ENCODE measurements at places on chromosomes 1 and 21.

GRCh38 chr1:84286071-84286470, 15.4 kb upstream of the SAMD13 start:
- no peaks in the 10 kb centered on the region for H3K36me3 ChIP-seq
- no peak for DNase-seq
- H3K4me3 ChIP-seq: no peak overlapping the region
- no peak overlapping the region for H3K27ac ChIP-seq
- no peaks in the 10 kb centered on the region for H3K27me3 ChIP-seq

DNA sequence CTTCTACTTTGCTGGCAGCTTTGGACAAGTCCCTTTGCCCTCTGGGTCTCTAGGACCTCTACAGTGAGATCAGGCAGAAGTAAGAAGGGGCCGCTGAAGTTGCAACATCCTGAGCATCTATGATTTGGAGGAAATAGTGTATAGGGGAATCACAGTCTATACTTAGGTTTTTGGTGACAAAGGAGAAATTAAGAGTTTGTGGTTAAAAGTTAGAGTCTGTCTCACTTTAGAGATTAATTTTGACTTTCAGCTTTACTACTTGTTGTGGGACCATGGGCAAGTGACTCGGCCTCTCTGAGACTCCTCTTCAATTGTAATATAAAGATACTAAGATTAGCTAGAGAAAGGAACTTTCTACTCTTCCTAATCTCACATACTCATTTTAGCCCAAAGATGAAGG, 33.1 kb upstream of the LMX1A start:
- no peaks in the 10 kb centered on the region for H3K36me3 ChIP-seq
- no peak overlapping the region for H3K4me3 ChIP-seq
- no peak overlapping the region for H3K27ac ChIP-seq
- no peaks in the 10 kb centered on the region for H3K27me3 ChIP-seq

- no peaks in the 10 kb centered on the region for H3K27me3 ChIP-seq
- H3K27ac ChIP-seq: no peak overlapping the region
- peaks cover 18% of the 10 kb centered on the region for H3K36me3 ChIP-seq
- H3K4me1 ChIP-seq: no peaks in the 10 kb centered on the region
Measured at GRCh38 chr1:202439308-202439707, 90.8 kb downstream of the PPP1R12B start.

- DNase-seq: no peak
- H3K4me3 ChIP-seq: peak overlapping the region; percentile 93
- H3K27ac ChIP-seq: peak overlapping the region; percentile 89
- H3K4me1 ChIP-seq: peaks cover 7% of the 10 kb centered on the region
- H3K27me3 ChIP-seq: no peaks in the 10 kb centered on the region
Measured at GRCh38 chr21:17612023-17612564, 607 bp downstream of the BTG3 start.

DNA sequence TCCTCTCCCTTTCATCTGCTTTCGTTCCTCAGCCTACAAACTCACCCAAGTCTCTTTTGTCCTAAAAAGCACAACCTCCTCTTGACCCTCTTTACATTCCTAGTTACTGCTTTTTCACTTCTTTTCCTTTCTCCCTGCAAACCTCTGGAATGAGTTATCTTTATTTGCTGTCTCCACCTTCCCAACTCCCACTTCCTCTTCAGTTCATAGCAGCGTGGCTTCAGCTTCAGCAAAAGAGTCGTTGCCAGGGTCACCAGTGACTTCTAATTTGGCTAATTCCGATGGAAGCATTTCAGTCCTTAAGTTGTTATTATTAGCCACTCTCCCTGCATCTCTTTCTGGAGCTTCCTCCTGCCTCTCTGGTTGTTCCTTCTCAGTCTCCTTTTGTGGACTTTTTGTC, 6.2 kb upstream of the TMEM54 start:
- no peak overlapping the region for H3K4me3 ChIP-seq
- no peaks in the 10 kb centered on the region for H3K27me3 ChIP-seq
- H3K27ac ChIP-seq: no peak overlapping the region

DNA sequence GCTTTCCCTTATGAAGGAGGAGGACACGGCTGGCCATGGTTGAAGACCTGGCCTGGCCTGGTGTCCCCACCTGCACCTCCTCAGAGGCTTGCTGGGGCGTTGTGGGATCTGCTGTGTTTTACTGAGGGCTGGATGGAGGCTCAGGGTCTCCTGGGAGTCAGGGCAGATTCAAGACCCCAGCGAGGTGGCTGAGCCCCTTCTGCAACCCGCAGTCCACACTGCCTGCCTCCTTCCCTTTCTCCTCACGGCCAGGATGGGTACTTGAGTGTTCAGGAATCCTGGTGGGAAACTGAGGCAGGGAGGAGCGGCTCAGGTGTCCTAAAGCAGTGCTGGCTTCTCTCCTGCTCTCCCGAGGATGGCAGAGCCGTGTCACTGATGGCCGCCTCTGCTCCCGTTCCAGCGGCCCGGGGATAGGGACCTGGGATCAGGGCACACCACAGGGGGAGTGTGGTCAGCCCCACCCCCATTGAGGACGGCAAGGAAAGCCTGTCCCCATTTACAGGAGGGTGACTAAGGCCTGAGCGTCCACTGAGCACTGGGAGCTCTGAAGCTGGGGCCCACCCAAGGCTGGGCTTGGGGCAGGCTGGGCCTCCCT, 47.5 kb downstream of the TRPM2 start:
- no peaks in the 10 kb centered on the region for H3K4me1 ChIP-seq
- no peak overlapping the region for H3K27ac ChIP-seq
- no peaks in the 10 kb centered on the region for H3K27me3 ChIP-seq
- DNase-seq: no peak
- H3K4me3 ChIP-seq: no peak overlapping the region

DNA sequence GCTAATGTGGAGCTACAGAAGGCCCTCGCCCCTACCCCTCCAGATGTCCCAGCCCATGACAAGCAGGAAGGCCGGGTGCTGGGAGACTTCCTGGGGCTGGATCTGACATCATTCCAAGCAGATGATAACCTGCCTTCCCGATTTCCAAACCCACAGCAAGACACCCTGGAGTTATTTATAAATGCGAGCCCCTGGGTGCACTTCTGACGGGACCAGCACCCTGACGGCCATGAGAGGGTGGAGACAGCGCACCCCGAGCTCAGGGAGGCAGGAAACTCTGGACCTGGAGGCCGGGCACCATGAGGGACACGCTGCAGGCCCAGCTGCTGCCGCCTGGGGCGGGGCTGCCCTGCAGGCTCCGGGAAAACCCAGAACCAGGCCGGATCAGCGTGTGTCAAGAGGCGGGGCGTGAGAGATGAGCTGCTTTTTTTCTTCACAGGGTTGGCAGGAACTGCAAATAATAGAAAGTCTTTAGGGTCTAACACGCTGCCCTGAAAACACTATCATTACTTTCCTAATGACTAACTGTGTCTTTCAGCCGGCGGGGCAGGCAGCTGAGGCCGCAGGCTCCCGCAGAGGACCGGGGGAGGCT, 2.5 kb upstream of the PCBP3 start:
- H3K4me1 ChIP-seq: peaks cover 2% of the 10 kb centered on the region
- H3K36me3 ChIP-seq: no peaks in the 10 kb centered on the region
- DNase-seq: no peak
- peaks cover 4% of the 10 kb centered on the region for H3K27me3 ChIP-seq
- H3K4me3 ChIP-seq: no peak overlapping the region
- H3K27ac ChIP-seq: no peak overlapping the region

- H3K4me1 ChIP-seq: no peaks in the 10 kb centered on the region
- no peak overlapping the region for H3K4me3 ChIP-seq
- DNase-seq: no peak
- no peaks in the 10 kb centered on the region for H3K27me3 ChIP-seq
Measured at GRCh38 chr1:85479491-85479890, 14.5 kb upstream of the DDAH1 start.

DNA sequence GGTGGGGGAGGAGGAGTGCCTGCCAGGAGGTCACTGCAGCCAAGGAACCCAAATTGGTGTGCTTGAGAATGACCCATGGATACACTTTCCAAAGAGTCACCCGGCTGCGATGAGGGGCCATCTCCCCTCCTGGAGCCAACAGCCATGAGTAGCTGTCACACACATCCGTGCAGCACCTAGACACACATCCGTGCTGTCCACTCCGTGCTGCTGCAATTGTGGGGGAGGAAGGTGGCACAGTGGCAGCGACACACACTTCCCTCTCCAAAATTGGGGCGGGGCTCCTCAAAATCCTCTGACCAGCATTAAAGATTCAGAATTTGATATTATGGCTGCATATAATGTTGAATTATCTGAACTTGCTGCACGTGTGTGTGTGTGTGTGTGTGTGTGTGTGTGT, 15.8 kb downstream of the TP73 start:
- H3K4me3 ChIP-seq: no peak overlapping the region
- no peak for DNase-seq
- H3K4me1 ChIP-seq: no peaks in the 10 kb centered on the region
- H3K27ac ChIP-seq: no peak overlapping the region

- no peak overlapping the region for H3K4me3 ChIP-seq
- H3K27ac ChIP-seq: no peak overlapping the region
- H3K36me3 ChIP-seq: peaks cover 65% of the 10 kb centered on the region
- no peaks in the 10 kb centered on the region for H3K27me3 ChIP-seq
Measured at GRCh38 chr1:21693732-21694131, 24.6 kb upstream of the RAP1GAP start.

- H3K4me1 ChIP-seq: no peaks in the 10 kb centered on the region
- no peak overlapping the region for H3K4me3 ChIP-seq
- no peaks in the 10 kb centered on the region for H3K27me3 ChIP-seq
- H3K36me3 ChIP-seq: no peaks in the 10 kb centered on the region
- DNase-seq: no peak
Measured at GRCh38 chr1:177547200-177547599, 376.4 kb downstream of the BRINP2 start.

- no peaks in the 10 kb centered on the region for H3K27me3 ChIP-seq
- H3K4me1 ChIP-seq: no peaks in the 10 kb centered on the region
- no peaks in the 10 kb centered on the region for H3K36me3 ChIP-seq
- no peak overlapping the region for H3K4me3 ChIP-seq
Measured at GRCh38 chr1:28877132-28877781, 37.1 kb upstream of the EPB41 start.

- no peak for DNase-seq
- peak overlapping the region; percentile 46 for H3K4me3 ChIP-seq
- H3K4me1 ChIP-seq: peaks cover 8% of the 10 kb centered on the region
- no peak overlapping the region for H3K27ac ChIP-seq
Measured at GRCh38 chr1:168347630-168348029, 67.0 kb downstream of the TBX19 start.

GRCh38 chr21:16583556-16583955, 853.8 kb downstream of the USP25 start:
- DNase-seq: no peak
- no peaks in the 10 kb centered on the region for H3K36me3 ChIP-seq
- no peaks in the 10 kb centered on the region for H3K4me1 ChIP-seq
- H3K4me3 ChIP-seq: no peak overlapping the region
- no peak overlapping the region for H3K27ac ChIP-seq

- H3K27me3 ChIP-seq: no peaks in the 10 kb centered on the region
- H3K4me3 ChIP-seq: no peak overlapping the region
- H3K27ac ChIP-seq: no peak overlapping the region
- H3K36me3 ChIP-seq: no peaks in the 10 kb centered on the region
- H3K4me1 ChIP-seq: no peaks in the 10 kb centered on the region
Measured at GRCh38 chr1:192272732-192273131, 44.1 kb upstream of the RGS21 start.

DNA sequence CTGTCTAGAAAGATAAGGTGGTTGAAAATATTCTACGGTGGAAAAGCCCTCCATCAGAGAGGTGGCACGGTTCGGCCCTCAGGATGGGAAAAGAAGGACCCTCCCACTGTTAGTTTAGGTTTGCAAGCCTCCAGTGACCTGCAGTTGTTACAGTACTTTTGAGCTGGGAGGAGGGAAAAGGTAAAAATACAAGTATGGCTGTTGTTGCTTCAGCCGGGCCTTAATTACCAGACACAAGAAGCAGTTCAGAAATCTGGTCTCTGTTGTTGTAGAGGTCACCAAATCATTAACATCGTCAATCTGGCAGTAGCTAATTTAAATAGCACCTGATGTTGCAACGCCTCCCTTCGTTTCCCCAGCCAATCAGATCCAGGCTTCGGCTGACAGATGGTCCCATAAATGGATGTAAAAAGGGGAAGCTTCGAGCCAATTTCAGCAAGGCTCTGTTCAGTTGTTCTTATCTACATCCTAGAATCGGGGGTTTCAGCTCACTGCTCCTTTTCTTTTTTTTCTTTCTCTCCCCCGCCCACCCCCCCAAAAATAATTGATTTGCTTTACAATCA, at the start of gene ELAVL4:
ELAVL4 (plus strand) TSS at position 424 of the 563 bp plus-strand sequence. CDS start 270 bp downstream, outside the sequence.
- DNase-seq: no peak
- H3K4me3 ChIP-seq: no peak within 1 kb of the TSS
- H3K27ac ChIP-seq: no peak within 1 kb of the TSS
- no peaks in the 10 kb centered on the region for H3K36me3 ChIP-seq
- H3K27me3 ChIP-seq: no peaks in the 10 kb centered on the region

- H3K27ac ChIP-seq: no peak overlapping the region
- H3K36me3 ChIP-seq: no peaks in the 10 kb centered on the region
- no peaks in the 10 kb centered on the region for H3K27me3 ChIP-seq
- no peak overlapping the region for H3K4me3 ChIP-seq
Measured at GRCh38 chr1:9486466-9487140, 52.7 kb upstream of the SLC25A33 start.

DNA sequence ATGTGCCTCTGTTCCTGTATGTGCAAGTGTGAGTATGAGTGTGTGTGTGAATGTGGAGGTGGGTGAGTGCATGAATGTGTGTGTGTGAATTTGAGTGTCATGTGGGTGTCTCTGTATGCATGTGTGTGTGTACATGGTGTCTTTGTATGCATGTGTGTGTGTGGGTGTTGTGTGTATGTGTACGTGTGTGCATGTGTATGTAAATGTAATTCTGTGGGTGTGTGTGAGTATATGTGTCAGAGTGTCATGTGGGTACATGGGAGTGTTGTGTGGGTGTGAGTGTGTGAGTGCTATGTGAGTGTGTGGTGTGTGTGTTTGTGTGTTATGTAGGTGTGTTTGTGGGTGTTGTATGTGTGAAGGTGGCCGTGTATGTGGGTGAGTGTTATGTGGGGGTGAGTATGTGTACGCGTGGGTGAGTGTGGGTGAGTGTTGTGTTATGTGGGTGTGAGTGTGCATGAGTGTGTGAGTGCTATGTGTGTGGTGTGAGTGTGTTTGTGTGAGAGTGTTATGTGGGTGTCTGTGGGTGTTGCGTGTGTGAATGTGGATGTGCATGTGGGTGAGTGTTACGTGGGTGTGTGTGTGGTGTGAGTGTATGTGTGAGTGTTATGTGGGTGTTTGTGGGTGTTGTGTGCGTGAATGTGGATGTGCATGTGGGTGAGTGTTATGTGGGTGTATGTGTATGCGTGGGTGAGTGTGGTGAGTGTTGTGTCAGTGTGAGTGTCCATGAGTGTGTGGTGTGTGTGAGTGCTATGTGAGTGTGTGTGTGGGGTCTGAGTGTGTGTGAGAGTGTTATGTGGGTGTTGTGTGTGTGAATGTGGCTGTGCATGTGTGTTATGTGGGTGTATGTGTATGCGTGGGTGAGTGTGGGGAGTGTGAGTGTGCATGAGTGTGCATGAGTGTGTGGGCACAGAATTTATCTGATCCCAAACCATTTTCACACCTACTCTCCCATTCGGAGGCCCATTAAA, 36.6 kb upstream of the NID1 start:
- H3K27ac ChIP-seq: no peak overlapping the region
- no peaks in the 10 kb centered on the region for H3K4me1 ChIP-seq
- no peak for DNase-seq
- no peak overlapping the region for H3K4me3 ChIP-seq

- no peaks in the 10 kb centered on the region for H3K4me1 ChIP-seq
- peaks cover 6% of the 10 kb centered on the region for H3K36me3 ChIP-seq
- no peak for DNase-seq
Measured at GRCh38 chr1:205520709-205521108, 16.2 kb downstream of the CDK18 start.

Measured in ascending aorta (tissue), 2 donors.